Muscle of leg (tissue), 16 donors: ENCODE measurements at places on chromosomes 1 and 21. TPM values are rescaled to one million over a fixed set of nuclear protein-coding genes. Genes with fewer than 3 reads are reported as not detected.

Gene RIPPLY3
- total RNA-seq: 0.09 TPM

Gene LRRN2
- total RNA-seq: 2.7 TPM

Gene CD84
- 2.0 TPM for total RNA-seq

Gene IFNLR1
- 0.04 TPM for total RNA-seq
